ENCODE measurements at places on chromosomes 5 and 9. TPM values are rescaled to one million over a fixed set of nuclear protein-coding genes. Genes with fewer than 3 reads are reported as not detected.

CRAT gene
- total RNA-seq: 29.7 TPM

EGFLAM gene
- total RNA-seq: 0.17 TPM

PKD2L2 gene
- total RNA-seq: not detected

FAT2 gene
- 0.01 TPM for total RNA-seq

ANKRD34B gene
- not detected for total RNA-seq

INSL4 gene
- 16.7 TPM for total RNA-seq

NRARP gene
- 4.4 TPM for total RNA-seq

FBXW5 gene
- total RNA-seq: 101 TPM

LMNB1 gene
- total RNA-seq: 55.5 TPM

CXCL14 gene
- 0.10 TPM for total RNA-seq

REEP2 gene
- total RNA-seq: 6.1 TPM

IGFBPL1 gene
- total RNA-seq: 2.3 TPM

DRD1 gene
- 0.15 TPM for total RNA-seq

ENTPD8 gene
- 0.08 TPM for total RNA-seq

GRIA1 gene
- total RNA-seq: not detected

STK32A gene
- total RNA-seq: 0.62 TPM

CRHBP gene
- total RNA-seq: not detected

ADAMTSL1 gene
- total RNA-seq: 0.07 TPM

PCDHGB4 gene
- total RNA-seq: 0.79 TPM

PCDHA11 gene
- total RNA-seq: 0.96 TPM

TMOD1 gene
- 2.4 TPM for total RNA-seq

PCDHB9 gene
- total RNA-seq: not detected

TAF11L5 gene
- not detected for total RNA-seq

PLAC8L1 gene
- total RNA-seq: 0.26 TPM

GPR151 gene
- total RNA-seq: not detected

RARS1 gene
- 95.4 TPM for total RNA-seq

SUSD3 gene
- 0.93 TPM for total RNA-seq

PIP5K1B gene
- not detected for total RNA-seq

MIGA2 gene
- 13.3 TPM for total RNA-seq

SAPCD2 gene
- total RNA-seq: 22.7 TPM

ADGRD2 gene
- not detected for total RNA-seq

CDH10 gene
- 0.10 TPM for total RNA-seq

SMIM3 gene
- total RNA-seq: 7.7 TPM

TRIM36 gene
- total RNA-seq: 2.3 TPM

PCDHB4 gene
- total RNA-seq: 0.11 TPM

LMBRD2 gene
- total RNA-seq: 1.2 TPM

PAEP gene
- total RNA-seq: 0.41 TPM

PPP1R26 gene
- 19.3 TPM for total RNA-seq

TICAM2 gene
- total RNA-seq: 0.72 TPM

PTPN3 gene
- 16.0 TPM for total RNA-seq

CCL28 gene
- total RNA-seq: 0.23 TPM

GLT6D1 gene
- total RNA-seq: not detected

GEMIN5 gene
- 23.6 TPM for total RNA-seq

TMED9 gene
- 293 TPM for total RNA-seq

CDKN2B gene
- total RNA-seq: not detected

MRRF gene
- 66.2 TPM for total RNA-seq

C9orf72 gene
- total RNA-seq: 5.8 TPM

NMUR2 gene
- total RNA-seq: 0.13 TPM

OSMR gene
- 51.6 TPM for total RNA-seq

PCDHGA5 gene
- 0.16 TPM for total RNA-seq

SLC28A3 gene
- total RNA-seq: not detected

WDR38 gene
- total RNA-seq: not detected

ALDOB gene
- total RNA-seq: not detected

AHRR gene
- total RNA-seq: 4.3 TPM

IFNA13 gene
- total RNA-seq: not detected

GGTA1 gene
- total RNA-seq: not detected

ATP10B gene
- not detected for total RNA-seq

CDH9 gene
- total RNA-seq: not detected
